ENCODE measurements at places on chromosomes 12 and 14.

DNA sequence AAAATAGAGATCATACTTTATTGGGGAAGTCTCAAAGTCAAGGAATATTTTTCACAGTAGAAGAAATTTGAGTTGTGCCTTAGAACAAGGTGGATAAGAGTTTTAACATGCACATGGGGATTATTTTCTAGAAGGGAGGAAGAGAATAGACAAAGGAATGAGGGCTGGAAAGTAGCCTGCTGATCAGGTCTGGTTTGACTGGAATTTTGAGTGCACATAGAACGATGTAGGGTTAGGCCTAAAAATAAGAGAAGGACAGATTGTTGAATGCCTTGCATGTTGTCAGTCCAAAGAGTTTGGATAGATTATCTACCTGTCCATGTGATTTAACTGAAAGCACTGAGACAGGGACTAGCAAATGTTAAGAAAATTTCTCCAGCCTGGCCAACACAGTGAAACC, 87.2 kb downstream of the SRGAP1 start:
- DNase-seq, result no peak

GRCh38 chr12:42426746-42427145, 100.8 kb downstream of the PPHLN1 start:
- DNase-seq, result no peak

DNA sequence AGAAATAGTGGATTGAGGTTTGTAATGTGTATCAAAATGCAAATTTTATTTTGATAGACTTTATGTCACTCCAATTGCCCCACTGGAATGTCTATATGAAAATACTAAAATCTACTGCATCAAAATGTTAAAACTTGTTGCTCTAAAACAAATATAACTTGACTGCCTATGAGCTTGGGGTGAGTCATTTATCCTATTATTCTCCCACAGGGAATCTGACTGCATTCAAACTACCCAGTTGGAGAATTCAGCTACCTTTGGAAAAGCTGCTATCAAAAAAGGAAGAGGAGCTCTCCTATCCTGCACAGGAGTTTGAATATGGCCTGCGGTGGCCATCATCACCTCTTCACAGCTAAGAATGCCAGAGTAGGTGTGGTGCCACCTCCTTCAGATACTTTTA, 173.1 kb downstream of the KLHL28 start:
- DNase-seq, result no peak

- no peak for DNase-seq
Measured at GRCh38 chr14:52545584-52546317, 6.6 kb downstream of the TXNDC16 start.

DNA sequence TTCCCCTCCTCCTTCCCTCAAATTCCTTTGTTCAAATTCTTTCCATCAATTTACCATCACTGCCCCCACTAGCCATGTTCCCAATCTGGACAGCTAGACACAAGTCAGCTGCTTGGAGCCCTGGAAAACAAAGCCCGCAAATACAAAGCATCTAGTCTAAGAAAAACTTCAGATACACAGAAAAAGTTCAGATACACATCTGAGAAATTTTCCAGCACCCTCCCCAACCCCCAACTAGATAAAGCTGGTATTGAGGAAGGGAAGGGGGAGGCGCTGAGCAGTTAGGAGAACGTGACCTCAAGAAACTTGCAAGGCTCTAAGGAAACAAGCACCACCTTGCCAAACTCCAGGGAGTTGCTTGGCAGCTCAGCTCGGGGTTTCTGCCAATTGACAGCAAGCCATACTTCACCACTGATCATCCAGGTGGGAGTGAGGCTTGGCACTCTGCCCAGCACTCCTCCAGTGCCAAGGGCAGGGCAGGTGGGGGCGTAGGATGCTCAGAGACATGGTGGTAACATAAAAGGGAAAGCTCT, 5.1 kb upstream of the CNIH1 start:
- no peak for DNase-seq

GRCh38 chr12:89752341-89752740, 43.7 kb upstream of the ATP2B1 start:
- DNase-seq, result no peak

DNA sequence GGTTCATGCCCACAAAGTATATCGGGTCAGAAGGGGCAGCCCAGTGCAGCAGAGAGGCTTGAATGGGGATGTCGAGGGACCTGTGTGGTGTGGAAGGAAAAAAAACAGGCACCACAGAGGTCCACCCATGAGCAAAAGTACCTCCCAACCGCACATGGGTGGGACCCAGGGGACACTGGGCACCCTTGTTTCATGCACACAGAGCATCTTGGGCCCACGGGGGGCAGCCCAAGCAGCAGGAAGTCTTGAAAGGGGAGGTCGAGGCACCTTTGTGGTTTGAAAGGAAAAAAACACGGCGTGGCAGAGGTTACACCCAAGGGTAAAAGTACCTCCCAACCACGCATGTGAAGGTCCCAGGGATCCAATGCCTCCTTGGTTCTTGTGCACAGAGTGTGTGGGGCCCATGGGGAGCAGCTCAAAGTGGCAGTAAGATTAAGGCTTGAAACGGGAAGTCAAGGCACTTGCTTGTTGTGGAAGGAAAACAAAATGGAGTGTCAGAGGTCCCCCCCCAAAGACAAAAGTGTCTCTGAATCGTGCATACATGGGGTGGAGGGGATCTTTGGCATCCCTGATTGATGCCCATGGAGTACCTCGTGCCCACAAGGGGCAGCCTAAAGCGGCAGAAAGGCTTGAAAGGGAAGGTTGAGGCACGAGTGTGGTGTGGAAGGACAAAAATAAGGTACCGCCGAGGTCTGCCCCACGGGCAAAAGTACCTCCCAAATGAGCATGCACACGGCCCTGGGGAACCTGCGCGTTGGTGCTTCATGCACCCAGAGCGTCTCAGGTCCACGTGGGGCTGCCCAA, 575.5 kb downstream of the ALG10 start:
- no peak for DNase-seq

DNA sequence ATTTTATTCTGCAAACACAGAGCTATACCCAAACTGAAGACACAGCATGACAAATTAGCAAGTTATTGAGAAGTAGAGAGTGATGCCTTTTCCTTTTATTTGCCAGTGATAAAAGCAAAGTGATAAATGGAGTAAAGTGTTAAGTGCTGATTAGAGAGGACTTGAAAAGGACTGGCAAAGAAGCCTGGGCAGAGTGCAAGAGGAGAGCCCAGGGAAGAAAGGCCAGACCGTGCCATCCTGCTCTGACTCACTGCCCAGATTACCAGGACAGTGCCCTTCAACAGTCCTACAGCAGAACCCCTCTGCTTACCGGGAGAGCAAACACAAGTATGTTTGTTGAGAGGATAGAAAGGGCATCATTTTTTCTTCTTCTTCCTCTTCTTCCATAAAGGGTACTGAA, 106.5 kb downstream of the ETV6 start:
- no peak for DNase-seq

- no peak for DNase-seq
Measured at GRCh38 chr14:104891121-104891551, 26.1 kb downstream of the CEP170B start.

DNA sequence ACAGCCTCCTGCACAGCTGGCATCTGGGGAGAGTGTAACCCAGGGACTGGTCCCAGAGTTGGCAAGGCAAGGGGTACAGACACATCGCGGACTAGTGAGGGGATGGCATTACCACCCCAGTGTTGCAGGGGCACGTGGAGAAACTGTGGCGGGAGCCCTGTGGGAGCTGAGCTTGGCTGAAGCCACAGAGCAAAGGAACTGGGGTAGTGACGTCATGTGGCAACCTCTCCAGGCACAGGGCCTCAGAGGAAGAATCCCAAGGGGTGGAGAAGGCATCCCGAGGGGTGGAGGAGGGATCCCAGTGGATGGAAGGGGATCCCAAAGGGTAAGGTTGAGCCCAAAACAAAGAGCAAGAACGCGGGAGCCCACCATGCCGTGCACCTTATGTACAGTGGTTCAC, 70.1 kb downstream of the GSC start:
- DNase-seq, result no peak

GRCh38 chr14:74630881-74631690, 19.0 kb upstream of the LTBP2 start:
- DNase-seq, result no peak

DNA sequence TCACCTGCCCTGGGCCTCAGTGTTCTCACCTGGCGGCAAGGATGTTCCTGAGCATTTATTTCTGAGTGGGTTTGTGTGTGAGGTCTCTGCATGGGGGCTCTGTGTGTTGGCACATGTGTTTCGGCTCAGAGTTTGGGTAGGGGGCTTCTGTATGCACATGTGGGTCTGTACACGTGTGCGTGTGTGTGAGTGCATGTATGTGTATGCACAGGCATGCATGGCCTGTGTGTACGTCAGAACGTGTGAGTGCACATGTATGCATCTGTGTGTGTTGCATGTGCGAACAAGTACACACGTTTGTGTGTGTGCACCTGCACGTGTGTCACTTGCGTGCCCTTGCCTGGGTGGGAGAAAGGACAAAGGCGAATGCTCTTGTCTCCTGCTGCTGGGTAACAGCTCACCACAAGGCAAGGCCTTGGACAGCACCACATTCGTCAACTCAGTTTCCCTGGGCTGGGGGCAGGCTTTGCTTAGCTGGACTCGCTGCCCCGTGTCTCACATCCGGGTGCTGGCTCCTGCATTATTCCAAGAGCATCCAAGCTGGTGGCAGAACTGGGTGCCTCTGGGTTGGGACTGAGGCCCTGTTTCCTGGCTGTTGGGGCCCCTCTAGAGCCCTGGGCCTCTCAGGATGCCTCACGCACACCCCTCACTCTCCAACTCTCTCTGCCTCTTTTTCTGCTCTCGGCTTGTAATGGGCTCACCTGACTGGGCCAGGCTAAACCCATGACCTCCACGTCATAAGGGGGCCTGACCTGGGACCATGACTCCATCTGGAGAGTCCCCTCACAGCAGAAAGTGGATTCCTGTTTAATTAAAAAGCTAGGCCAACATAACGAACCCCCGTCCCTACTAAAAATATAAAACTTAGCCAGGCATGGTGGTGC, 153.6 kb upstream of the C14orf180 start:
- no peak for DNase-seq

GRCh38 chr12:122836027-122836921, 1.0 kb downstream of the HIP1R start:
- no peak for DNase-seq

DNA sequence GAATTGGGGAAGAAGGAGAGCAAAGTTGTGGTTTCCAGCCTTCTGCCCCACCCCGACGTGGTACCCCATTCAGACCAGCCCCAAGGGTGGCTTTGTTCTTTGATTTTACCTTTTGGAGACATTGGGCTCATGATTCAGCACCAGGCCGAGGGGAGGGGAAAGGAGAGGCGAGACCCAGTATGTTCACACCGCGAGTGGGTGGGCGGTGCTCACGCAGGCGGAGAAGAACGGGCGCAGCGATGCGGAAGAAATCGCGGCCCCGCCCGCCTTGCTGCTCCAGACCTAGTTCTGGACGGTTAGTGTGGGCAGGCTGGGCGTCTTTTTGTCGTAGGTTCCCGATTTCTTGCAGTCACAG, 963 bp downstream of the ATL1 start:
- peak; percentile 39 for DNase-seq

- no peak for DNase-seq
Measured at GRCh38 chr12:15698377-15698871, 90.8 kb downstream of the EPS8 start.

DNA sequence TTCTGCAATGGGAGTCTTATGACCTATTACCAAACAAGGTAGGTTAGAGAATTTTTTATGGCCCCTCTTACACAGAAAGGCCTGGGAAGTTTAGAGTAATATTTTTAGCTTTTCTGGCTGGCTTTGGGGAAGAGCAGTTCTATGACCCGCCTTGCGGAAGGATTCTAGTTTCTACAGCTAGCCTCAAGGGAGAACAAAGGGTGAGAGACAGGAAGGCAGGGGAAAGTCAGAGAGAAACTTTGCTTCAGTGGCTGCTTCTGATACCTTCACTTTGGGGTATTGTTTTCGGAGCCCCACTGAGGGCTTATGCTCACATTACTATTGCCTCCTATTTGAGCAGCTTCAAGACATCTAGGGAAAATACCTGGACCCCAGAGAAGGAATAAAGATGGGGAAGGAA, 80.7 kb upstream of the NUDT4 start:
- no peak for DNase-seq

- no peak for DNase-seq
Measured at GRCh38 chr12:105257321-105257728, 21.4 kb upstream of the APPL2 start.

DNA sequence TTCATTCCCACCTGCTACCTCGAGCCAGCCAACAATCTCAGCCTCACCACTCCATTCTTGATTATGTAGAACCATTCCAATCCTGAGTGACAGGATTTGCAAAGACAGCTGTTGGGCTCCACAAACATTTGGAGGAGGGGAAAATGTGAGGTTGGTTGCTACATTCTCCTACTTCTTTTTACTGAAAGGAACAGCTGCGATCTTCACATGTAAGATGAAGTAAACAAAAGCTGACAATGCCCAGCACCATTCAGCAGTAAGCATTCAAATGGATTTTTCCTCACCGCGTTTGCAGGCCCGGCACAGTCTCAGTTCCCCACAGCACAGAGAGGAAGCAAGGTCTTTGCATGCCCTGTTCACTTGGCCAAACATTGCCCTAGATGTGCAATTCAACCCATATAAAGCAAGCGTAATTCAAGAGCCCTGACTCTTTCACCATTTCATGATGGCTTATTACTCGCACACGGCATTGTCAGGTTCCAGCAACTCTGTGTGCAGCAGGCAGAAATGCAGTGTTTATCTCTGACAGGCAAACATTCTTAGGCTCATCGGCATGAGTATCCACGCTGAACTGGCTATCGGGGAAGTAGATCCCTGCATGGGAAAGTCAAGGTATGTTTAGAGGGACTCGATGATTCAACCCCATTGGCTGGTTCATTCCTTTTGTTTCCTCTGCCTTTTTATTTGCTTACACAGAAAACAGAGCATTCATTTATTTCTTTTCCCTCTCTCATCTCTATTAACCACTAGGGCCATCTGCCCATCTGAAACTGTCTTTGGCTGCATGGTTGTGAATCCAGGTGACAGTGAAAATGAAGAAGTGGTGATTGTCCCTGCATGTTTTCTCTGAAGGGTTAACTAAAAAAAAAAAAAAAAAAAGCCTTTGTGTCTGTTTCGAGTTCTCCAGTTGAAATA, 236.1 kb upstream of the PLEKHG7 start:
- no peak for DNase-seq

DNA sequence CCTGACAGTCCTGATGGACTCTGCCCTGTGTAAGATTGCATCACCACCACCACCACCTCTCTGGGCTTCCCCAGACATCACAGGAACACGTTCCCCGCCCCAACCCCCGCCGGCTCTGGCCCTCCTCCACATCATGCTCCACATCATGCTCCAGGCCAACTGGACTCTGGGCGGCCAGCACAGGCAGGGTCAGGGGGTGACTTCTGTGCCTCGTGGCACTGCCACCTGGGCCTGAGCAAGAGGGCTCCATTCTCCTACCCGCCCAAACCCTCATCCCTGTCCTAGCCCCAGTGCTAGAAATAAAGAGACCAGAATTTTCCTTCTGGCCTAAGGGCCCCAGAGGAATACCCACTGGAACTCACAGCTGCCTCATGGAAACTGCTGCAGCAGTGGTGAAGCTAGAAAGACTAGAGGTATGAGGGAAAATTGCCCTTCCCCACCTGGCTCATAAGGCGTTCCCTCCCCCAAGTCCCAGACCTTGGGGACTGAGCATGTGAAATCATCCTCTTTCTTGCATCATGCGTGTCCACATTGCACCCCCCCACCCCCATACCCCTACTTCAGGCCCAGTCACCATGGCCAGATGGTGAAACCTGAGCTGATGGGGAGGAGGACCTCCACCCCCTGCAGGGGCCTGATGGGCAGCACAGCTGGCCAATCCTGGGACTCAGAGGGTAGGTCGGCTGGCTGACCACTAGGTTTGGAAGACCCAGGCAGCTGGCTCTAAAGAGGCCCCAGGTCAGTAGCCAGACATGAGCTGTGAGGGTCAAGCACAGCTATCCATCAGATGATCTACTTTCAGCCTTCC, at the start of gene INHBE:
Gene INHBE, plus strand, starts transcription at position 742 of the 808 bp plus-strand sequence. CDS start 230 bp downstream, outside the sequence.
- peak; percentile 84 for DNase-seq

Data from Caco-2 (cell line).